ENCODE measurements at places on chromosomes 12 and 14.

DNA sequence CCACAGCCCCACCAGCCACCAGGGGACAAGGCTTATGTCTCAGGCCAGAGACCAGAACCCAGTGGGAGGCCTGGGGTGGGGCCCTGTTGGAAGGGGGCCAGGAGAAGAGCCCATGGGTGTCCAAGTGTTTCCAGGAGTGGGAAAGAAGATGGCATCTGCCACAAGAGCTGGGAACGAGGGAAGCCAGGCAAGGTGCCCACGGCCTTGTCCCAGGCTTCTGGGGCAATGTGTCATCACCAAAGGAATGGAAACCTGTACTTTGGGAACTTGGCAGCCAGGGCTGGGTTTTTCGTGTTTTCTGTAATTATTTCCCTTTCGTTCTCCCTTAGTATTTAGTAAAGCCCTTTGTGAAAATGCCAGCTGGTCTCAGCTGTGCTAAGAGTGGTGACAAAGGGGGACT lies 5.3 kb upstream of the PGF start:
- DNase-seq: no peak

DNA sequence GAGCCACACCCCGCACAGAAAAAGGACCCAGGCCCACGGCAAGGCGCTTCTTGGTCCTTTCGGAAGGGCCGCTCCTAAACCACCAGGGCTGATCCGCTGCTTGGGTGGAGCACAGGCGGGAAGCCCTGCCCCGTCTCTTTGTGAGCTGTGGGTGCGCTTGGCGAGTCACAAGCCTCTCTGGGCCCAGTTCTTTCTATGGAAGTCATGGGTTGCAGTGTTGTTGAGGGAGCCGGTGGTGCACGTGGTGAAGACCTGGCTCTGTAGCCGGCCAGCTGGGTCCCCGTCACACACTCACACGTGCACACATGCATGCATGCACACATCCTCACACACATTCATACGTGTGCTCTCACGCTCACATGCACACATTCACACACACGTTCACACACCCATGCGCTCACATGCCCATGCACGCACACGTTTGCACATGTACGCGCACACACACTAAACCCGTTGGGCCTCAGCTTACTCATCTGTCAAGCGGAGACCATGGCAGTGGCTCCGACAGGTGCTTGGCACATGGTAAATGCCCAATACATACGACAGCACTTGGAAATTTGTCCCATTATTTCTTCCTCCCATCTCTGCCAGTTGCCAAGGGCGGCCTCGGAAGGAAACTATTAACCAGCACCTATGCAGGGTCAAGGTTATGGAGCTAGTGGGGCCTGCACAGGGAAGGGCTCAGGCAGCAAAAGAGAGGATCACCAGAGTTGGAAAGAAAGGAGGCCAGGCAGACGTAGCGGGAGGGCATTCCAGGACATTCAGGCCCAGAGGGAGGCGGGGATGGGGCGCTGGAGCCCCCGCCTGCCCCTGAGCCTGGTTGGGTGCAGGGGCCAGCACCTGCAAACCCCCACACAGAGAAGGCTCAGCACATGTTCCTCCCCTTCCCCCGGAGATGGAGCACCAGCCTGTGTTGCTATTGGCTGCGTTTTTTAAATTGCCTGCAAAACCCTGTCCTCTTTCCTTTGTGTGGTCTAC lies 96.9 kb downstream of the SETD3 start:
- DNase-seq: no peak

GRCh38 chr14:35365130-35366055 lies 39.2 kb downstream of the NFKBIA start:
- peak; percentile 78 for DNase-seq

DNA sequence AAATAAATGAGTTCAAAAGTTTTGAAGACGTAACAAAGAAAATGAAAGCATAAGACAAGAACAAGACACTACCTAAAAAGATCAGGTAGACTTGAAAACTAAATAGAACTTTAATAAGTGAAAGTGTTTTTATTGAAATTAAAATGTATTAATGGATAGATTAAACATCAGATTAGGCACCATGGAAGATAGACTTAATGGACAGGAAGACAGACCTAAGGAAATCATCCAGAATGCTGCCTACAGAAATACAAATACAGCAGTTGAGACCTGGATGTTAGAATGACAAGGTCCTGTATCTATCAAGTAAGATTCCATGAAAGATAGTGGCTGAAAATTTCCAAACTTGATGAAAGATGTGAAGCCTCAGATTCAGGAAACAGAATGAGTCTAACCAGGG lies 11.5 kb downstream of the PLEKHH1 start:
- DNase-seq: no peak

DNA sequence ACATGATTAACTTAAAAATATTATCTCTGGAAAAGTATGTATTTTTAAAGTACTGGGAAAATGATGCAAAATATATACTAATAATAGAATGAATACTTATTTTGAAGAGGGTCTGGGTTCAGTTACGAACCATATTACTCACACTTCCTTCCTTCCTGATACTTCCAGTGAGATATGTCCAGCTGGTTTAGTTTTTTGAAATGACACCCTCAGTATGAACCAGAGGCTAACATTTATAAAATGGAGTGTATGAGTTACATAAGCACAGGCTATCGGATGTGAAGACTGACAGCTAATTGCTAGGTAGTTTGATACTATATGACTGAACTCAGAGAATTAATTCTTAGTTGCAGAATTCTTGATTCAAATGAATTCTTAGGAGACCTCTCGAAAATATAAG lies 122.9 kb downstream of the OTOGL start:
- DNase-seq: no peak

DNA sequence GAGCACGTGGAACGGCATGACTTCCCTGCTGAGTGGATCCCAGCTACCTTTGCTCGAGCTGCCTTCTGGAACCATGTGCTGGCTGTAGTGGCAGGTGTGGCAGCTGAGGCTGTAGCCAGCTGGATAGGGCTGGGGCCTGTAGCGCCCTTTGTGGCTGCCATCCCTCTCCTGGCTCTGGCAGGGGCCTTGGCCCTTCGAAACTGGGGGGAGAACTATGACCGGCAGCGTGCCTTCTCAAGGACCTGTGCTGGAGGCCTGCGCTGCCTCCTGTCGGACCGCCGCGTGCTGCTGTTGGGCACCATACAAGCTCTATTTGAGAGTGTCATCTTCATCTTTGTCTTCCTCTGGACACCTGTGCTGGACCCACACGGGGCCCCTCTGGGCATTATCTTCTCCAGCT lies 14.8 kb upstream of the ESPL1 start:
- no peak for DNase-seq

DNA sequence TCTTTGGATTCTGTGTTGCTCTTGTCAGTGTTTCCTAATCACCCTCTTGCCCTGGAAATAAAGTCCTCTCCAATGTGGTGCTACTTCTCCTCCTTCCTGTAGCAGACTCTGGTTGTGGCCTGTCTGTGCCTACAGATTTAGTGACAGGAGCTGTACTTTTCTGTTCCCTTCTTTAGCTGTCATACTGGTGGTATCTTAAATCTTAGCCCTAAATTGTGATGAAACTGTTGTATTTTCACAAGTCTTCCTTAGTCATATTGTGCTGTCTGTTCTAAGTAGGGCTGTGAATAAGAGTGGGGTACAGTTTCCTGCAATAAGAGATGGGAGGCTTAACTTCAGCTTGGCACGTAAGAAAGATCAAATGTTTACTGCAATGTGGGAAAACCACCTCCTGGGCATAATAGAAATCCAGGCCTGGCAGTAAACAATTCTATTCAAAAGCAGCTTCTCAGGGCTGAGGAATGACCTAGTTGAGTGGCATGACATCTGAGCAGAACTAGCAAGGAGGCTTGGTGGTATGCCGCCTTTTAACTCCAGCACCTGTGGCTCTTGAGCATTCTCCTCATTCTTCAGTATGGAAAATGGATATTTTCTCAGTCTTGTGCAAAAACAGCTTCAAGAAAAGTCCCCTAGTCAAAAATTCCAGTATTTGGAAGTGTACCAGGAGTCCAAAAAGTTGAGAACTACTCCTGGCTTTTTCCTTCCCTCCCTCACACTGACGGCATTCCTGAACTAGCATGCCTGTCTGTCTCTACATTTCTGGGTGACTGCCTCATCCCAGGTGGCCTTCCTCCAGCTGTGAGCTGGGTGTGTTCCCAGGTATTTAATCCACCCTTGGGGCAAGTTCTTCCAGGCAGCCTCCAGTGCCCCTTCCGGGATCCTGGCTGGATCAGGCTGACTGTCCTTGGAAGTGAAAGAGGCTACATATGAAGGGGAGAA lies 19.5 kb downstream of the ANO6 start:
- no peak for DNase-seq

DNA sequence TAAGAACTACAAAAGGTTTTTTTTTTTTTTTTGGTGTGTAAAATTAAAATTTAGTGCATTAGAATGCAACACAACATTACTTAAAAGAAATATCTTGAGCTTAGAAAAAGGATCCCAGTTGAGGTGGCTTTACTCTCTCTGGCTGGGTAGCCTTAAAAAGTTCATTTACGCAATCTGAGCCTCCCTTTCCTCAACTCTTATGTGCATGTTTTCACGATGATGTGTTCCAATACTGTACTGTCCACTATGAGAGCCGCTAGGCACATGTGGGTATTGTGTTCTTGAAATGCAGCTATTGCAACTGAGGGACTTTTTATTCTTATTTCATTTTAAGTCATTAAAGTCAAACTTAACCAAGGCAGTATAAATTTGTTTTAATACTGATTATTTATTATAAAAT lies 460.9 kb upstream of the SYT1 start:
- DNase-seq: peak; percentile 4

DNA sequence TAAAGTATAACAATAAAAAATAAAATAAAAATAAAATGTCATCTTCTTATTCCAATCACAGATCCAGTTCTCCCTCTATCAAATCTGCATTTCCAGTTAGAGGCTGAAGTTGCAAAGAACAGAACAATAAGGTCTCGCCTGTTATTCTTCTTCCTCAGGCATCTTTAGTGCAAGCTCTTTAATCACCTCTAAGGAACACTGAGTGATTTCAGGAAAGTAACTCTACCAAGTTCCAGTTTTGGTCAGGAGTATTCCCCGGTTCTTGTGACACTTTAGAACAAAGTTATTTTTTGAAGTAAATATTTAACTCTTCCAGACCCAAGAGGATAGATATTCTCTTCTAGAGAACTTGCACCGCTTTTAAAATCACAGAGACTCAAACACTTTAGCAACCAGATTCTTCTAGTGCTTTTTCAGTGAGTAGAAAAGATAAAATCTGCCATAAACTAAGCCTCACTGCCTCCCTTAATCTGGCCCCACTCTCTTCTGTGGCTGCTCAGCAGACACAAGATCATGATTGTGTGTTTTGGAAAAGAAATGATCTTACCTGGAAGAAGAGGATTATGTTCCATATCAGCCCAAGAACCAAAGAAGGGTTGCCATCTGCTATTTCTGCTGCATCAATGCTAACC lies 57.9 kb upstream of the DICER1 start:
- DNase-seq: no peak

DNA sequence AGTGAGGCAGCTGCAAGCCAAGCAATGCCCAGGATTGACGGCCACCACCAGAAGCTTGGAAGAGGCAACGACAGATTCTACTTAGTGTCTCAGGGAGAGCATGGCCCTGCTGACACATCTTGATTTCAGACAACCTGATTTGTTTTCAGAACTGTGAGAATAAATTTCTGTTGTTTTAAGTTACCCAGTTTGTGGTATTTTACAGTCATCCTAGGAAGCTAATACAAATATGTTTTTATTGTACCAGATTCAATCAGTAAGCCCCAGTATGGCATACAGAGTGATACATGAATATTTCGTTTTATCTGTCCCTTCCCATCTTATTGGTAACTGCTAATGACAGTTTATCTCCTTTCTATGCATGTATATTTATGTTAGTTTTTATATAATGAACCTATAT lies 62.3 kb downstream of the SAMD4A start:
- DNase-seq: no peak

GRCh38 chr12:52137746-52138145 lies 54.1 kb downstream of the KRT80 start:
- DNase-seq: no peak

GRCh38 chr14:72901361-72901760 lies 7.5 kb upstream of the DPF3 start:
- DNase-seq: no peak

DNA sequence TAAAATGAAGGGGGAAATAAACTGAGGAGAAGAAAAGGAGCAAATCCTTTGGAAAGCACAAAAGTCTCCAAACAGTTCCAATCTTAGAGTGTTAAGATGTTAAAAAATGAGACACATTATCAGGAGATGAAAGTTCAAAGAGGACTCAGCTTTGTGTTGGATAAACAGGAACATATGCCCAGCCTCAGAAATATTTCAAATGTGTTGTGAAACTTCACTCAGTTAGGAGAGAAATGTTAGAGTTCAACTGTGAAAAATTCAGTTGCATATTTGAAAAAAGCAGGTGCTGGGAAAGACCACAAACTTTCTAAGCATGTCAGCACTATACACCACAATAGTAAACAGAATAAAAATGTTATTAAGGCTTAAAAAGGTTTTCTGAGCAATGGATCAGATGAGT lies 136.8 kb upstream of the PRKD1 start:
- DNase-seq: no peak

GRCh38 chr14:91311284-91311662 lies 66.8 kb upstream of the GPR68 start:
- no peak for DNase-seq

GRCh38 chr12:68349921-68350606 lies 17.9 kb upstream of the MDM1 start:
- DNase-seq: no peak

DNA sequence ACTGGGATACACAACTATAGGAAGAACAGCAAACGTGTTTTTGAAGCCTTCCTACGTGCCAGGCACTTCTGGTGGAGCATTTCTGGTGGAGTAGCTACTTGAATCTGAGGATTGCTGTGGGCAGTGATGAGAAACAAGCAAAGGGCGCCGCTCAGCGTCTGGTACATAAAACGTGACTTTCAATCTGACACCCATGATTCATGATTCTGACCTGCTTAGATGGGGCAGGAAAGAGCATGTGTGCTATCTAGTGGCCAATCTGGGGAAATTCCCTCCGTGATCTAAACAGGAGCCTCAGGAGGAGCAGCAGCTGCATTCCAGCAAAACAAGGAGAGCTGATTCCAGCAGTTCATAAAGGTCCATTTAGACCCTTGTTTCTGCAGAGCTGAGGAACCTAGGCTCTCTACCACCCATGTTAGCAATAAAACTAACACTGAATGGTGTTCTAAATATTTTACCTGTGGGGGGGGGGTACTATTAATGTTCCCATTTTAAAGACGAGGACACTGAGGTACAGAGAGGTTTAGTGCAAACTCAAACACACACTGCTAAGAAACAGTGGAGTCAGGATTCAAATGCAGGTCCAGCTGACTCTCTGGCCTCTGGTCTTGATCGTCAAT lies 37.8 kb downstream of the PAH start:
- peak; percentile 76 for DNase-seq

- no peak for DNase-seq
Observed at GRCh38 chr12:53603196-53603595, 23.0 kb downstream of the ATF7 start.
